ENCODE measurements at places on chromosomes 7 and 10.

- DNase-seq: no peak
These were observed 12.0 kb upstream of the GLCCI1 start for GRCh38 chr7:7956531-7957128.

- no peak for DNase-seq
These were observed 178.7 kb downstream of the CCDC3 start for GRCh38 chr10:12822893-12823170.

- DNase-seq: no peak
These were observed 175.0 kb downstream of the CTNNA3 start for GRCh38 chr10:67520924-67521520.

DNA sequence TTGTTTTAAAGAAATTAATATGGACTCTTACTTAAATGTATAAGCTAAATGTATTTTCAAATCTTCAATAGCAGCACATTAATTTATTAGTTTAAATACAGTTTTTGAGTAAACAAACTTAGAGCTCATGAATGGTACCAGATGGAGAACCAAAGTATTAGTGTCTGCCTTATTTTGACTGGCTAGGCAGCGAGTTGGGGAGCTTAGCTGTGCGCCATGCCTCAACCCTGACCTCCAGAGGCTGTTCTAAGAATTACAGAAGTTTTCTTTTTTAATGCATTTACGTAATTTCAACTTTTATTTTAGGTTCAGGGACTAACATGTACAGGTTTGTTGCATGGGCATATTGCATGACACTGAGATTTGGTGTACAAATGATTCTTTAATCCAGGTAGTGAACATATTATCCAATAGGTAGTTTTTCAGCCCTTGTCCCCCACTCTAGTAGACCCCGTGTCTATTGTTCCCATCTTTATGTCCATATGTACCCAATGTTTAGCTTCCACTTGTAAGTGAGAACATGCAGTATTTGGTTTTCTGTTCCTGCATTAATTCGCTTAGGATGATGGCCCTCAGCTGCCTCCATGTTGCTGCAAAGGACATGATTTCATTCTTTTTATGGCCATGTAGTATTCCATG lies 166.8 kb downstream of the IQUB start:
- DNase-seq: peak; percentile 6

DNA sequence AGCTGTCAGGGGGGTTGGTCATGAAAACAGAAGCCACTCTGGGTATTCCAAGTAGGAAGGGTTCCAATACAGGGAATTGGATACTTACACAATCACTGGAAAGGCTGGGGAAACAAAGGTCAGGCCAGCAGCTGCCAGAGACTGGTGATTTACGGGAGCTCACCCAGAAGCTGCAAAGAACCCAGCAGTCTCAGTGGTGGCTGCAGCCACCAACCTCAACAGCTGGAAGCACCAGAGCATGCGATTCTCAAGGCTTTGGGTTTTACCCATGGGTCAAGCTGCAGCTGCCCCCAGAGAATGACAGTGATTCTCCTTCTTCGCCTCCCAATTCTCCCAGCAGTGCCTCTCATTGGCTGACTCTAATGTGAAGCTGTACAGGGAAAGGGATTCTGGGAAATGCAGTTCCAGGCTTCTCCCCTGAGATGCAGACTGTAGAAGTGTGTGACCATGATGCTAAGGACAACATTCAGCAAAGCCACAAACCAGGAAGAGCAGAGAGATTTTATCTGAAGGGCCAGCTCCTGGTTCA lies 107.2 kb upstream of the TCF7L2 start:
- DNase-seq: no peak

- DNase-seq: no peak
These were observed 106.2 kb downstream of the SAMD9 start for GRCh38 chr7:93011351-93012294.

- DNase-seq: no peak
These were observed 450.7 kb downstream of the PARD3 start for GRCh38 chr10:34364253-34365037.

GRCh38 chr10:89744026-89744425 lies 42.6 kb downstream of the KIF20B start:
- DNase-seq: no peak

- no peak for DNase-seq
These were observed 5.2 kb downstream of the IGFBP1 start for GRCh38 chr7:45893374-45893995.

GRCh38 chr7:100208911-100209408 lies 10.8 kb upstream of the PVRIG start:
- DNase-seq: no peak

DNA sequence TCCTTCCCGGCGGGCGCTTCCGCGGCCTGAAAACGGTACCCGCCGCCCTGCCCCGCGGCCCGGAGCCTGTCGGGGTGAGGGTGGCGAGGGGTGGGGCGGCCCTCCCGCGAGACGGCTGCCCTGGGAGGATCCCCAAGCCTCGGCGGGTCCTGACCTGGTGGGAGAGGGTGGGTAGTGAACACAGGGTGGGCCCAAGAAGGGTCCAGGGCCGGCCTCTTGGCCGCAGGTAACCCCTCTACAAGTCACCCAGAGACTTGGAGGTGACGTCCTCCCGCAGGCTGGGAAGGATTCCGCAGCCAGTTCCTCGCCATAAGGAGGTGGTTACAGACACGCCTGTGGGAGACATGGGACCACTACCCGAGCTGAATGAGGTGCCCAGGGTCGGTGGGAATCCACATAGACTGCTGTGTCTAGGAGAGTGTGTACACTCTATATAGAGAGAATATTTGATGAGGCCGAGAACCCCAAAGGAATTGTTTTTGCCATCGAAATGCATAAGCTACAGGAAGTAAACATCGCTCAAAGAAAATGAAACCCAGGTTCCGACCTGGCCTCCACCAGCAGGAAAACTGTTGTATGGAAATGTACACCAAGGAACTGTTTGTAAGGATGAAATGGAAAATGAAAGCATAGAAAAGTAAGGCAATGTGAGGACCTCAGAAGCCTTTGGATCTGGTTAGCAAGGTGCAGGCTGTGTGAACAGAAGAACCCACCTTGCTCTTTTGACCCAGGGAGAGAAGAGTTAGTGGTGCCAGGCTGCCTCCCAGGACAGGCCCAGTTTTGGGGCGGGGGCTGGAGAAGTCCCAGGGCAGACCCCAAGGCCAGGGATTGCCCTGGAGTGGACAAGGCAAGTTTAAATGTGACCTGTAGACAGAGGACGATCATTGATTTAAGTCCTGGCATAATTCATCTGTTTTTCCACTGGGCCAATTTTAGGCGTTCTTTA lies 659 bp downstream of the OPTN start:
- no peak for DNase-seq

DNA sequence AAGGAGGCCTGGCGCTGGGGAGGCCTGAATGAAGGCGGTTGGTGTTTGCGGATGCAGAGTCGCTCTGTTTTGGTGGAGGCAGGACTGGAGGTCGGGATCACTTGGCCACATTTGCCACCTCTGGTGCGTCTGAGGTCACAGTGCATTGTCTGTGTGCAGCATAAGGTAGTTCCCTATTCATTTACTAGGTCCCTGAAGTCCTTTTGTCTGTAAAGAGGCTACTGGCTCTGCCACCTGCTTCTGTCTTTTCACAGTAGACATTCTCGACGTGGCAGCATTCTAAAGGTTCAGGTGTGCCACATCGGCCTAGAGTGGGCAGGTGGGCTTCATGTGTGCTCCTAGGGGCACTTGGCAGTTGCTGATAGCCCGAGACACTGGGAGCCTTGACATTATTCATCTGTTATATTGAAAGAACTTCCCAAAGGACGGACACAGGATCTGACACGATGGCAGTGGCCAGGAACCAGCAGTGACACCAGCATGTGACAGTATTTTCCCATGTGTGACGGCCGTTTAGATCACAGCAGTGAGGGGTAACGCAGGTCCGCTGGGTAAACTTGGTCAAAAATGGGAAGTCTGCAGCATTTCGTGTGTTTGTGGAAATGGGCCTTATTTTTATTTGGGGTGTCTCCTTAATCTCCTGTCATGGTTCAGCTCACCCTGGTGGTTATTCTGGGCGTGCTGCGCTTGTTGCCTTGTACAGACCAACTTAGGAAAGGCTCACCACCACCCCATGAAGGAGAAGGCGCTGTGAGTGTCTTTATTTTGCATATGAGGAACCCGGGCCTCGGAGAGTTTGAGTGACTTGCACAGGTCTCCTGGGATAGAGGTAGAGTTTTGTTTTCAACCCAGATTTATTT lies 5.9 kb downstream of the MGMT start:
- DNase-seq: no peak

DNA sequence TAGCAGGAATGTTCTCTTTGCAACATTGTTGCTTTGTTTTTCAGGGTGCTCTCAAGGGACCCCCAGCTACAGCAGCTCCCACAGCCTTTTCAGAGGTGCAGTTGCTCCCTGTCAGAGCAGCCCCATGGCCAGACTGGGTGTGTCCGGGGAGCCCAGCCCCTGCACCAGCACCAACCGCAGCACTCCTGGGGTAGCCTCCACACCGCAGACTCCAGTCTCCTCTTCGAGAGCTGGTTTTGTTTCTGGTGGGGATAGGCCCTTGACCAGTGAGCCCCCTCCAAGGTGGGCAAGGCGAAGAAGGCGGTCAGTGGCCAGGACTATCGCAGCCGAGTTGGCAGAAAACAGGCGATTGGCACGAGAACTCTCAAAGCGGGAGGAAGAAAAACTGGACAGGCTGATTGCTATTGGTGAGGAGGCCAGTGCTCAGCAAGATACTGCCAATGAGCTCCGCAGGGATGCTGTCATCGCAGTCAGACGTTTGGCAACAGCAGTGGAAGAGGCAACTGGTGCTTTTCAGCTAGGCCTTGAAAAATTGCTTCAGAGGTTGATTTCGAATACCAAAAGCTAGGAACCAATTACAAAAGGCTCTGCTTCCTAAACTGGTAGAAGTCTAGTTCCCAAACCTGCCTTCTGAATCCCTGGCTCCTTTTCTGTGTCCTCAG lies 5.4 kb downstream of the HSPA14 start:
- no peak for DNase-seq

DNA sequence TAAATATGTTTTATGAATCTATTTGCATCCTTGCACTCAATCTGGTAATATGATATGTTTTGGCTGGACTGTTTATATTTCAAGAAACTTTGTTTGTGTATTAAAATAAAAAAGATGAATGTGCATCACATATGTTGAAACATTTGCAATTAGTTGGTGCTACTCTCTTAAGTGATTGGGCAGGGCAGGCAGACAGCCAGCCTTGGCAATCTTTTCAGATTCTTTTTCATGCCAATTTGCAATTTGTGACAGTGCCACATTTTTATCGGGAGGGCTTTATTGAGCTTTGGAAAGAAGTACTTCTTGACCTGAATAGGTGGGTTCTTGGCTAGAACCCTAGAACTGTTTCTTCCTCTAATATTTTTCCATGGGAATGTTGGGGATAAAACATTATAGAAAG lies 152.2 kb downstream of the NXPH1 start:
- no peak for DNase-seq

GRCh38 chr10:125765835-125766234 lies 9.8 kb downstream of the MMP21 start:
- no peak for DNase-seq

DNA sequence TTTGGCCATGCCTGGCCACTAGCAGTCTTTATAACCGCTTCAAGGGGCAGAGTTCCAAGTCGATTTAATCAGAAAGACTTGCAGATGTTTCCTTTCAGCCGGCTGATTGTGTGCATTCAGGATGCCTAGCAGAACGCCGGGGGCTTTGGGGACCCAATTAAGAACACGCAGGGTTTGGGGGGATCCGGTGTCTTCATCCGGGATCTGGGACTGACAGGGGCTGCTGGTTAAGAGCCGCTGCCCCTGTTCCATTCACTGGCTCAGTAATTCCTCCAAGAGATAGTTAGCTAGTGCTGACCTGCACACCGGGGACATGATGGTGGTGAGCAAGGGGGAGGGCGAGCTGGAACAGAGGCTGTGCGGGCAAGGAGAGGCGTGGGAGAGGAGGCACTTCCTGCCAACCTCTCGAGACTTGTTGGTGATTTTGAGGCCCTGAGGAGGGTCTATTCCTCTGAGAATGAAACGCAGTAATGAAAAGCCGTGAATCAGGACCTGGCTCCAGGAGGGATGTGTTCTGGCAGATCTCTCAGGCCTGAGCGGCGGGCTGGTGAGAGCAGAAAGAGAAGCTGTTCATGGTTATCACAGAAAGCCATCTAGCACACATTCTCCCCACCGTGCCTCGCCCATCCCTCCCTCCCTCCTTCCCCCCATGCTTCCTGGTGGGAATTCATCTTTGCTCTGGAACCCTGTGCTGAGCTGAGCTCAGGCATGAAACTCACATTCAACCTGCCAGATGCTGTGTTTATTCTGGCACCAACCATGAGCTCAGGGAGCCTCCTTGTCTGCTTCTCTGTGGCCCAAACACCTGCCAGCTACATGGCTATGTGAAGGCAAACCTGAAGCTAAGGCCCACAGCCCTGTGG lies 152.0 kb downstream of the CCDC3 start:
- DNase-seq: peak; percentile 43

DNA sequence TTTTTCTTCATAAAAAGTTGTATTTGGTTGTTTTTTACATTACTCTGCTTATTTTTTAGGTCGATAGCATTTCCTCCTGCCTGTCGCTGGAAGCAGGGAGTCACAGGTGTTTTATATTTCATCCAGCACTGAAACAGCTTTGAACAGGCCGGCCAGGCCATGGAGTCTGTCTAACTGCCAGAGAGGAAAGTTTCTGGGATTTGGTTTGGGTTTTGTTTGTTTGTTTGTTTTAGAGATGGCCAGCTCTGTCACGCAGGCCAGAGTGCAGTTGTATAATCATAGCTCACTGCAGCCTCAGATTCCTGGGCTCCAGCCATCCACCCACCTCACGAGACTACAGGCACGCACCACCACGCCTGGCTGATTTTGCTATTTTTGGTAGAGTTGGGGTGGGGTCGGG lies 23.4 kb downstream of the PROSER2 start:
- no peak for DNase-seq

DNA sequence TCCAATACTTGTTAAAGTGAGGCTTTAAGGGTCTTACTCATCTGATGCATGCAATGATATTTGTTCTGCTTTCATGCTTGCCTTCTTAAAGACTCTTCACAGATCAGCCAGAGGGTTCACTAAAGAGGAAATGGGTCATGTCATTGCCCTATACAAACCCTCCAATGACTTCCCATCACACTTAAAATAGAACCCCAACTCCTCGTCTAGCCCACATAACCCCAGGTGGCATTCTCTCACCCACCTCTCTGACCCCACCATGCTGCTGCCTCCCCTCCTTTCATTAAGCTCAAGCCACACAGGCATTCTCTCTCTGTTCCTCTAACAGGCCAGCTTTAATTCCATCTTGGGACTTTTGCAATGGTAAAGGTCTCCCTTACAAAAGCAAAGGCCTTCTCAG lies 253.6 kb downstream of the GRID1 start:
- no peak for DNase-seq

DNA sequence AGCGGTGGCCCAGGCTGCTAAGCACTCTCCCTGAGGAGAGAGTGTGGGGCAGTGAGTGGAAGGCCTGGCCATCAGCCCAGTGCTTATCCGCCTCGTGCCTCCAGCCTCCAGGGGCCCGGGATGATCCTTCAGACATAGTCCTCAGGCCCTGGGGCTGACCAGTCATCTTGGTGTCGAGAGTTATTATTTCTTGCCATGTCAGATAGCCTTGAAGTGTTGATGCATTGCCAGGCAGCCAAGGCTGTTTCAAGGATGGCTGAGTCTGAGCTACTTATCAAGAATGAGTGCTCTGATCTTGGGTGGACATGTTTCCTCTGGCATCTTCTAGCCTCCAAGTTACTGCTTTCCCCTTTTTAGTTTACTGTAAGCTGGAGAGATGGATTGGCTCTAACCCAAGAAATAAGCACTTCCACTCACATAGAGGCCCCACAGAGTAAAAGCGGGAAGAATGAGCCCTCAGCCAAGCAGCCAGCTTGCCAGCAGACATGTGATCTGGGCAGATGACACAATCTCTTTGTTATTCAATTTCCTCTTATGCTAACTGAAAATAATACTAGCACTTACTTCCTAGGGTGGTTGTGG lies 136.5 kb upstream of the NAMPT start:
- peak; percentile 88 for DNase-seq

- DNase-seq: no peak
These were observed 592.7 kb downstream of the NXPH1 start for GRCh38 chr7:9026121-9026520.
